Hindlimb muscle (tissue), 1 donor: ENCODE measurements at places on chromosomes 4 and X.

DNA sequence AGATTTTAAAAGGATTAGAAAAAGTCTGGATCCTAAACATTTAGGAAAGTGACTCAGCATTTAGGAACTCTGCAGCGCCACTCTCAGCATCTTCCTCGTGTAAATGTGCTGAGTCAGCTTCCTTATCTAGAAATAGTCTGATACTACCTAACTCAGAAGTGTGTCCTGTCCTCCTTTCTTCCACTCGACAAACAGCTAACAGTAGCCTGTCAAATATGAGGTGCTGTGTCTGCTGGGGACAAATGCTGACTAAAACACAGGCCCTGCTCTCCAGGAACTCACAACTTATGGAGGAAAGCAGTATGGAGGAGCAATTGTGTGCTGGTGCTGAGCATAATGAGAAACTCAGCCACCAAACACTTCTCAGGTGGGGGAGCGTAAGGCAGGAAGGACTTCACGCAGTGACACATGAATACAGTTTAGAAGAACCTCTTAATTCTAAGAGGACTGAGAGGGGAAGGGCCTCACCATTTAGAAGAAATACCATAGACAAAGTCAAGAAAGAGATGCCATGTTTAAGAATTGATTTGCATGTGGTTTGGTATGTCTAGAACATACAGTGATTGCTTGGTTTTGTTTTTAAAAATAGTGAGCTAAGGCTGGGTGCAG, 125.3 kb downstream of the SOWAHB start:
- no peak for DNase-seq

DNA sequence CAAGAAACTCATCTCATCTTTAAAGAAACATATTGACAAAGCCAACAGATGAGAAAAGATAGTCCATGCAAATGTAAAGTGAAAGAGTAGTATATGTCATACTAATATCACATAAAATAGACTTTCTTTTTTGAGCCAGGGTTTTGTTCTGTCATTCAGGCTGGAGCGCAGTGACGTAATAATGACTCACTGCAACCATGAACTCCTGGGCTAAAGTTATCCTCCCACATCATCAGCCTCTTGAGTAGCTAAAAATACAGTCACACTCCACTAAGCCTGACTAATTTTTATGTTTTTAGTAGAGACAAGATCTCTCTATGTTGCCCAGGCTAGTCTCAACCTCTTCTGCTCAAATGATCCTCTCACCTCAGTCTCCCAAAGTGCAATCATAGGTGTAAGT, 51.8 kb upstream of the TRAM1L1 start:
- DNase-seq: no peak

DNA sequence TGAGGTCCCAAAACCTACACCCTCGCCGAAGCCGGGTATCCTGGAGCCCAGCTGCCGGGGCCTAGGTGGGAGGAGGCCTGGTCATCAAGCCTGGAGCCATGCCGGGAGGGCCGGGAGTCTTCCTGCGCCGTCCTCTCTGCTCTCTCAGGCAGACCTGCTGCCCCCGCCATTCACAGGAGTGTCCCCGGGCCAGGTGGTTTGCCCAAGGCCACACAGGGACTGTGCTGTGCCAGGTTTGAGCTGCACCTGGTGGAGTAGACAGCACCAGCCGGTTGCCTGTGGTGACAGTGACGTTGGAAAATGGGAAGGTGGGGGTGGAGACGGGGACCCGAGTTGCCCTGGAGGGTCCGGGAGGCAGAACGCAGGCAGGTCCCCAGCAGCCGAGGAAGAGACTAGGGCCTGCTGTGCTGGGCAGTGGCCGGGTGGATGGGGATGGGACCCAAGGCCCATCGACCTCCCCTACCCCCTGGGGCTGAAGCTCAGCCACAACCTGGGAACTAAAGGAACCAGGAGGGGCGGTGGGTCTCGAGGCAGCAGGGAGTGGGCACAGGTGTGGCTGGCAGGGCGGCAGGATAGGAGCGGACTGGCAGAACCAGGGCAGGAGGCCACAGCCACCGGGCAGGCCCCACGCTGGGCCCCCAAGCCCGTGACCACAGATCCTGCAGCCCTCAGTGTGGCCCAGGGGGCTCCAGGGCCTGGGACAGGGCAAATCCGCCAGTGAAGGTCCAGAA, 9.5 kb downstream of the DOK7 start:
- DNase-seq: no peak

- DNase-seq: no peak
Observed at GRCh38 chrX:20382518-20383297, 116.0 kb upstream of the RPS6KA3 start.

DNA sequence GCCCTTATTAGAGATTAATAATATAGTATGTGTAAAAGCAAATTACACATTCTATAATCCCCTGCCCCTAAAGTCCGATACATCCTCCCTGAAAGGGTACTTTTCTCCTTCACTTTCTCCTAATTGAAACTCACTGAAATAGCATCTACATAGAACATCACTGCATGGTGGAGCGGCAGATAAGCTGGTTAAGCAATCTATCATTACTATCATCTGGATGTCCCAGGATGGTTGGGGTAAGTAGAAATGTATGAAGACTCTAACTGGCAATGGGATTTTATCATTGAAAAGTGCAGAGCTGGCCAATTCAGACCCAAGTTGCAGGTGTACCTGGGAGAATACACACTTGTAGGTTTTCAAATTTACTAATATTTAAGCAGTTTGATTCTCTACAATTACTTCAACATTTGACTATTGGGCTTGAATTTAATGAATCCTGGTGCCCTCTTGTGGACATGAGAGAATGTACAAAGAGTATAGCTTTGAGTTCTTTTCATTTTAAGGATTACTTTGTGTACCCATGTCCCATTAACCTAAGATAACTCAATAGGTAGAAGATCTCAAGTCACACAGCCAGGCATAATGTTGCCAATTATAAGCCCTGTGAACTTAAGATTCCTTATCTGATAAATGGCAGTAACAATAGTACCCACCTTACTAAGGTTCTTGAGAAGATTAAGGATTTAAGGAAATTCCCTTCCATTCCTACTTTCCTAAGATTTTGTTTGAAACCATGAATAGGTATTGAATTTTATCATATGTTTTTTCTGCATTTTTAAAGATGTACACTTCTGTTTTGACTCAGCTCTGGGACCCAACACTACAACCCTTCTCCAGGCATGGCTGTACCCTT, 69.8 kb downstream of the SHROOM3 start:
- peak; percentile 41 for DNase-seq

DNA sequence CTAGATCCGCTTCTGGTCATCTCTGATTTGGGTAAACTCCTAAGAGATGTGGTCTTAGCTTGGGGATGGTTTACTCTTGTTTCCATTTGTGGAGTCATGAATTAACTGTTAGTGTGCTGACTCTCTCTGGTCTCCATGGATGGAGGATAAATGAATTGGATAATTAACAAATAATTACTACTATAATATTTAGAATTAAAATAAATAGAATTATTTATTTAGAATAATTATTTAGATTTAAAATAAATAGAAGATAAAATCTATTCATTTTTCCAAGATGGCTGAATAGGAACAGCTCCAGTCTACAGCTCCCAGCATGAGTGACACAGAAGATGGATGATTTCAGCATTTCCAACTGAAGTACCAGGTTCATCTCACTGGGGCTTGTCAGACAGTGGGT, 1587.4 kb upstream of the AGA start:
- no peak for DNase-seq
